Spleen (tissue), 13 donors: ENCODE measurements at places on chromosomes 7 and 10. TPM values are rescaled to one million over a fixed set of nuclear protein-coding genes. Genes with fewer than 3 reads are reported as not detected.

The PLEKHS1 gene
- not detected for total RNA-seq

The TAS2R4 gene
- total RNA-seq: 3.6 TPM

The MYOZ1 gene
- total RNA-seq: 0.54 TPM

The CSTF2T gene
- 32.9 TPM for total RNA-seq

The TRPV5 gene
- total RNA-seq: not detected

The CTAGE6 gene
- total RNA-seq: 1.1 TPM

The GPNMB gene
- total RNA-seq: 52.0 TPM

The GPR37 gene
- 6.2 TPM for total RNA-seq

The PON3 gene
- 0.60 TPM for total RNA-seq

The RBM20 gene
- 0.29 TPM for total RNA-seq

The SLC16A9 gene
- total RNA-seq: 49.7 TPM

The TMEM196 gene
- total RNA-seq: not detected

The WEE2 gene
- not detected for total RNA-seq

The SLC26A5 gene
- total RNA-seq: 0.68 TPM

The LRRC17 gene
- 2.5 TPM for total RNA-seq

The GHRHR gene
- not detected for total RNA-seq

The CCL26 gene
- total RNA-seq: not detected

The GDF2 gene
- not detected for total RNA-seq

The CCDC3 gene
- total RNA-seq: 29.4 TPM

The HTR5A gene
- total RNA-seq: not detected
